SHP77 (cell line): ENCODE measurements at places on chromosomes 6 and 20.

- DNase-seq: no peak
Measured at GRCh38 chr6:43810965-43811732, 41.1 kb downstream of the VEGFA start.

DNA sequence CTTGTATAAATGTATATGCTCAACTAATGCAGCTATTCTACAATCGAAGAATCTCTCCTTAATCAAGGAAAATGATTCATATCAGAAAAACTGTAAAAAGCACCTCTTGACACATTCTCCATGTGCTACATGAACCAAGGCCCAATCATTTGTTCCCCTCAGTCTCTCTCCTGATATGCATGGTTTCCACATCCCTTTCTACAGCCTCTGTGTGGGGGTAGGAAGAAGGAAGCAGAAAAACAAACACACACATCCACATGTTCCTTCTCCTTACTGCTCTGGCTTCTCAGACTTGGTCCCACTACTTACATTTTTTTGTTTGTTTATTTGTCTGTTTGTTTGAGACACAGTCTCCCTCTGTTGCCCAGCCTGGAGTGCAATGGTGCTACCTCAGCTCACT is 510.5 kb downstream of the PRKN start:
- DNase-seq: no peak

- DNase-seq: no peak
Measured at GRCh38 chr20:17658648-17658993, 23.4 kb downstream of the RRBP1 start.

GRCh38 chr6:154359161-154359574 is 2.6 kb upstream of the IPCEF1 start:
- no peak for DNase-seq

GRCh38 chr20:45507011-45507820 is 8.2 kb downstream of the SPINT3 start:
- no peak for DNase-seq

GRCh38 chr20:46011631-46012482 is 3.1 kb downstream of the MMP9 start:
- no peak for DNase-seq

DNA sequence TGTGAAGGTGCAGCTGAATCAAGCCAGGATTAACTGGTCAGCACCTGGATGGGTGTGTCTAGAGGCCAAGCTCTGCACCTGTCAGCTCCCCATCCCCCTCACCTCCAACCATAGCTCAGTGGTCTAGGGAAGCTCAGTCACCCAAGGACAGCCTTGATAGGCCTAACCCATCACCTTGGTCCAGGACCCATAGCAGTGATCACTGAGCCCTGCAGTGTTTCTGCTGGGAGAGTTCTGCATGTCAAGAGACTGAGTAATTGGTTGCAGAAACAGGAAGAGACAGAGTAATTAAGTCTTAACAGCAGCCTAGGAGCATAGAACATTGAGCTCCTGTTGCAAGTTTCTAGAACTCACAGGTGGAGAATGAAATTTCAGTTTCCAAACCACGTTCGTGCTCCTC is 18.7 kb upstream of the RALGAPB start:
- DNase-seq: no peak

GRCh38 chr20:57580478-57581201 is 19.7 kb downstream of the PCK1 start:
- no peak for DNase-seq

- peak; percentile 82 for DNase-seq
Measured at GRCh38 chr6:28281288-28282064, at the start of gene PGBD1. Gene PGBD1 (plus strand): TSS chr6:28281572. CDS start chr6:28283814, 2,242 bp downstream.

DNA sequence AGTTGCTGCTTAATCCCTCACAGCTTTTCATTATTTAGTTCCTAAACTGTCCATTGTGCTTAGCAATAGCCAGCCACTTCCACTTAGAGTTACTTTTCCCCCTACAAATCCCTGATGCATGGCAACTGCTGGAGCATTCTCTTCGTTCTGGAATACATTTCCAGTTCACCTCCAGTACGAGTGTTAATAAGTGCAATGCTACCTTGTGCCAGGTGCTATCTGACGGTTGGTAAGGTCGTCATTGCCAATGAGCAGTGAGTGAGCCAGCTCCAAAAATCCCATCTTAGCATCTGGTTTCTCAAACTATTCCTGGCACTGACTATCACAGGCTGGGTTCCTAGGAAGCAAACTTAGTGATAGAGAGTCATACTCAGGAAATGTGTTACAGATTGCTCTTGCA is 114.1 kb upstream of the ADGRF1 start:
- no peak for DNase-seq

DNA sequence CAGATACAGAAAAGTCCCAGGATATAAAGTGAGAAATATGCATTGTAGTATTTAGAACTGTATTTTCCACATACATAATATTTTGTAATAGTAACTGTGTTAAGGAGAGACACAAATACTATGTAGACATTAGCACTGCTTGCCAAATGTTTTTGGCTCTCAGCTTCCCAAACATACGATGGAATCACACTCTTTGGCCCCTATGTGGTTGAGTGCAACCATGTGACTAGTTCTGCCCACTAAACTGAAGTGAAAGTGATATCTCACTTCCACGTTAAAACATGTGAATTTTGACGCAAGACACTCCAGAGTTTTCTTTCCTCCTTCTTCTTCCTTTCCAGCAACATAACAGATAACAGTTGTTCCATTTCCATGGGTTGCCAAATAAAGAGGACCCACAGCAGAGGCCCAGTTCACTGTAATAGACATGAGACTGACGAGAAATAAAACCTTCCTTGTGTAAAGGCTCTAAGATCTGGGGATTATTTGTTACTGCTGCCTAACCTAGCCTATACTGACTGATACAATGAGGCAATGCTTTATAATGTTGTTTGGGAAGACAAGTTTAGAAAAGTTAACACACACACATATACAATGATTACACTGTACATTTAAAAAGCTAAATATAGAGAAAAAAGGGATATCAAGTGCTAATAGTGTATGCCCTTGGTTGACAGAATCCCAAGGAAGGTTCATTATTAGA is 97.2 kb downstream of the PTPRT start:
- DNase-seq: no peak

- DNase-seq: peak; percentile 91
Measured at GRCh38 chr6:34425498-34426410, at the start of gene RPS10. Gene RPS10 (minus strand): TSS chr6:34426069. CDS start chr6:34425221, 848 bp downstream.

GRCh38 chr20:56925082-56925830 is 296.1 kb downstream of the TFAP2C start:
- DNase-seq: no peak

- no peak for DNase-seq
Measured at GRCh38 chr20:57667388-57667787, 42.4 kb downstream of the PMEPA1 start.

DNA sequence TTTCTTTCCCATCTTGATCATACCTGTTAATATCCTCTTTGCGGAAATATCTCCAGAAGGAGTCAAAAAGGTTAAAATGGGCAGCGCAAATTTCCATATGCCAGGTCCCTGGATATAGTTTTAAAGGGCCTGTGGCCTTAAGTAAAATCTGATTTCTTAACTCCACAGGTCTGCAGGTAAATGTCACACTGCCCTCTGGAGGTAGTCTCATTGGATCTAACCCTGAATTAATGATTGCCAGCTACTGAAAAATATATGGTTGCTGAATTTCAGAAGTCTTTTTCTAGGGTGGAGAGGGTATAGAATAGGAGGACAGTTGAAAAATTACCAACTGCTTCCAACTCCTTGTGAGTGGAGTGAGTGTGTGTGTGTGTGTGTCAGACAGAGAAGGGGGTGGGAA is 8.5 kb downstream of the MOXD1 start:
- no peak for DNase-seq

DNA sequence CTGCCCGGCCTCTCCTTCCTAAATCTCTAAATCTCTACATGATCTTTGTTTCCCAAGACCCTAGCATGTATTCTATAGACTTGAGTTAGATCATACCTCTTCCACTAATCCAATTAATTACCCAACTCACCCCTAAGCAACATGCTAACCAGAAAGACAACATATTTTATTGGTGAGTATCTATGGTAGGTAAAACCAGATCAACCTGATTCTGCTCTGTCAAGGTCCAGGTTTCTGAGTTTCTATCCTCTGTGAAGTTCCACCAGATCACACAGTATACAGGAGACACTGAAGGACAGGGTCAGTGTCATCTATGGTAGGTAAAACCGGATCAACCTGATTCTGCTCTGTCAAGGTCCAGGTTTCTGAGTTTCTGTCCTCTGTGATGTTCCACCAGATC is 363.2 kb upstream of the MARCKS start:
- DNase-seq: no peak

GRCh38 chr6:132995432-132995831 is 181.1 kb downstream of the RPS12 start:
- DNase-seq: no peak

- no peak for DNase-seq
Measured at GRCh38 chr6:170450916-170451761, 102.0 kb downstream of the PSMB1 start.

- DNase-seq: no peak
Measured at GRCh38 chr6:153595903-153596302, 443.1 kb upstream of the OPRM1 start.

DNA sequence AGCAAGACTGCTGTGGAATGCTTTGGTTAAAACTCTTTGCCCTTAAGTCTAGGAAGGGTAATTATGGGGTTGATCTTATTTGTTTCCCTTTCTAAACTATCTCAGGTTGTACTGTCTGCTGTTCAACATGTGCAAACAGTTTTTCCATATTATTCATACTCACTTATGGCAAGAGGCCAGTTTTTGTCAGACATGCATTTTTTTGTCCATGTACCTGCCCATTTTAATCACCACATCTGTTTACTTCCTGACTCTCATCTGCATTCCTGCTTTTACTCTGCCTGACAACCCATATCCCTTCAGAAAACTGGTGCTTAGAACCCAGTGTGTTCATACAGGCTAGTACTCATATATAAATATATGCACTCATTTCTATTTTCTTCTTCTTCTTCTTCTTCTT is 80.3 kb downstream of the LPA start:
- DNase-seq: no peak

GRCh38 chr6:163547287-163547686 is 132.8 kb downstream of the QKI start:
- no peak for DNase-seq

- no peak for DNase-seq
Measured at GRCh38 chr20:41140226-41141133, 3.1 kb downstream of the PLCG1 start.

DNA sequence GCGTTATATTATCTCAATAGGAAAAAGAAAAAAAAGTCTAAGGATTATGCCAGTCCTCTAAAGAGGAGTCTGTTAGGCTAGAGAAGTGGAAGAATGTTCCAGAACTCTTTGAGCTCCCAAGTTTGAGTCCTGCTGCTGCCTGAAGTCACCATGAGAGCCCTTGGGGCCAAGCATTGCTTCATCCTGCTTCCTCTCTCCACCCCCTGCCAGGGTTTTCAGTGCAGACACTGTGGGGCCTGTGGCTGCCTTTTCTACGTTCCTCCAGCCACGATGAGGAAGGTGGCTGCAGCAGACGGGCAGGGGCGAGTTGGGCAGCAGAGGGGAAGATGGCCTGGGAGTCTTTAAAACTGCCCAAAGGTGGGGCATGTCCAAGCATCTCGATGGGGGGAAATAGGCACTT is 214.4 kb upstream of the KCNG1 start:
- no peak for DNase-seq

DNA sequence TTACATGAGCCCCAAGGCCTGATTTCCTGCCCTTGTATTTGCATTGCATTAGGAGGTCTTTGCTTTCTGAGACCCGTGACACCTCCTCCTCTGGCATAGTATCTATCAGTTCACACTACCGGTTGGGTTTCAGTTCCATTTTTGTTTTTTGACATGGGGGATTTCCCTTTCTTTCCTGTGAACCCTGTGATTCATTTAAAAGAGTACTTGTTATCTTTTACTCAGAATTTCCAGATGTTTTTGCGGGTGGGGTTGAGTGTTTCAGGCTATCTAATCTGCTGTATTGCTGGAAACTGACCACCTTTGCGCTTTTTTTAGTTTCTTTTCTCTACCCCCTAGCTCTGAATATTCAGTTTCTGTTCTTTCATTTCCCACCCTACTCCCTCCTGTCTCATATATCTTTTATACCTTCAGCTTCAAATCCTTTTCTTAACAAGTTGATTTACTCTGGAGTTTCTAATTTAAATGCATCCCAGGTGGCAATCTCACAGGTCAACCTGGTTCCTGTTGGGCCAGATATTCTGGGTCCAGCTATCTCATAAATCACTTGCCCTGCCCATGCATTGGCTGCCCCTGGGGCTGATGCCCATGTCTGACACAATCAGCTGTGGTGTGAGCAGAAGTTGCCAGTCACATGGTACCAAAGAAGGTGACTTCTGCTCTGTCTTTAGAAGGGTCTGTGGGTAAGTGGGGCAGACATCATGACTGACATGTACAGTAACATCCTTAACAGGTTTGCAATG is 14.3 kb upstream of the NCOA3 start:
- DNase-seq: no peak

GRCh38 chr6:6518631-6519427 is 69.7 kb upstream of the LY86 start:
- no peak for DNase-seq

DNA sequence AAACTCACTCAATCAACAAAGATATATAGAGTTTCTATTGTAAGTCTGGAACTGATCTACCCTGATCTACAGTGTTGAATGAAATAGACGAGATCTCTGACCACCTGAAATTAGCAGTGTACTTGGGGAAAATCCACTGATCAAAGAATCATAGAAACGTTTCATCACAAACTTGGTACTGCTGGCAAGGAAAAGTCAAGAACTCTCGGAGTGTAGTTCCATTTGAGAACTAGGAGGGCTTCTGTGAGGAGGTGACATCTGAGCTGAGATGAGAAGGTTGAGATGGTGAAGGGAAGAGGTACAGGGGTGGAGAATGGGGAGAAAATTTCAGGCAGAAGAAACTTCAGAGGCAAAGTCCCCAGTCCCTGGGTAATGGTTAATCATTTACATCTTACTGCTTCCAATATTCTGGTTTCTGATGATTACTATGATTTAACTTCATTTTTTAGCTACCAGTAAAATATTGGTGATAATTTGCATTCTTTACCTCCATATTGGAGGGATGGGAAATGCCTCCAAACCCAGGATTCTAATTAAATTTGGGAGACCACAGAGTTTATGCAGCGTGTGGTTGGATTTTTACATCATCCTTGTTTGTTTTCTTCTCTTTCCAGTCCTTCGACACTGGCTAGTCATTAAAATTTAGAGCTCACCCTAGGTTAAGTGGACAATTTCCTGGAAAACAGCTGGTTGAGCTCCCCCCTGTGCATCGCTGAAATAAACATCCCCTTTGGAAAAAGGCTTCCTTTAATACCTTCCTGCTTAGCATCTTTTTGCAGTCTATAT is 191.9 kb downstream of the BCAS1 start:
- no peak for DNase-seq

GRCh38 chr6:1739680-1740079 is 130.0 kb downstream of the FOXC1 start:
- no peak for DNase-seq

GRCh38 chr6:27065183-27065582 is 182.3 kb upstream of the PRSS16 start:
- DNase-seq: no peak

DNA sequence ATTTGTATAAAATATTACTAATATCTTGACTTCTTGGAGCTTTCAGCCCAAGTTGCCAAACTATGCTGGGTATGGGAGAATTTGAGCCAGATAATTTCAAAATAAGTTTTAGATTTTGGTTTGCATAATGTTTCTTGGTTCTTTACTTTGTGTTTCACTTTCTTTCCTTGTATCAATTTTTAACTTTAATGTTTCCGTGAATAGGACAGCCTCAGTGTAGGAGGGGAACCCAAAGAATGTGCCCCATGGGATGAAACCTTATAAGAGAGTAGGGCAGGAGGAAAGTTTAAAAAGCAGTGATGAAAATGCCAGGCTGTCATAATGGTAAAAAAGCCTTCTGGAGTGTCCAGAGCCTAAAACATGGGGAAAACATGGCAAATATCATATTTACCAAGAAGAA is 252.4 kb upstream of the IRAK1BP1 start:
- no peak for DNase-seq

GRCh38 chr6:15974817-15975216 is 154.1 kb upstream of the MYLIP start:
- no peak for DNase-seq
